ENCODE measurements at places on chromosomes 6 and 20.
A peak's percentile ranks its signal among the peaks of the same experiment; 100 is the strongest.

- DNase-seq: no peak
Measured at GRCh38 chr6:16559071-16559470, 202.2 kb downstream of the ATXN1 start.

DNA sequence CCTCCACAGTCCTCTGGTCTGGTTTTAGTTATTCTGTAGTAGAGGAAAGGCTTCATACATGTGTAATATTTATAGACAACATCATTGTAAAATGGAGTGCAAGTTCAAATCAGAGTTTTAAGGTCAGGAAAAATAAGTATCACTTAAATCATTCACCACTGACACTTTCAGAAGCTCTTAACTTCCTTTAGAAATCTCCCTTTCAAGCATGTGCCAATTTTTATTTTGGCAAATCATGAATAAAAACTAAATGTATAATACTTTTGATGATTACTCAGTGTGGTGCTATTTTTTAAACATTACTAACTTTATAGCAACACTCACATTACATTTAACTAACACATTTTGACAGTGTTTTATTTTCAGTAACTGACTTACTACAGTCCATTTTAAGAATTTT is 112.2 kb downstream of the OGFRL1 start:
- no peak for DNase-seq

- DNase-seq: no peak
Measured at GRCh38 chr6:41373919-41374617, 38.7 kb downstream of the NCR2 start.

DNA sequence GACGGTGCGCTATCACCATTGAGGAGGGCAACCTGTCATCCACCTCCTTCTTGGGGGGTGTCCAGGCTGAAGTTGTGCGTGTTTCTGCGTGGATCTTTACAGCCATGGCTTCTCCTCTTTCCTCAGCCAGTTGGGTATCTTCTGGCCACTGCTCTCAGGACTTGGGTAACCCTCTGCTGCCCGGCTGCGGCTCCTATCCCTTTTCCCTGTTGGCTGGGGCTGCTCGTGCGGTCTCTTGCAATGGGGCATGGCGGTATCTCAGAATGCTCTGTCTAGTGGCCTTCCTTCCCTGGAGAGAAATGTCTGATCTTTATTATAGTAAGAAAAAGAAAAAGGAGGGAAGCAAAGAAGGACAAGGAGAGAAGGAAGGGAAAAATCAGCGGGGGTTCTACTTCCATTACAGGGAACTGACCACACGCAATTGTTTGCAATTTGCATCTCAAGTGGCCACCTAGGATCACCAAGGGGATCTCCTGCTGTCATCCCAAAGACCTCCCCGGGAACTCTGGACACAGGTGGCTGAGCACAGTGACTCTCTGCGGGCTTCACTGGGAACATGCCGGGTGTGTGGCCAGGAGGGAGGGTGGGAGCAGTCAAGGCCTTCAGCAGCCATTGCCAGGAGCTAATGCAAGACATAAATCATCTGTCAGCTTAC is 60.8 kb downstream of the NPEPL1 start:
- DNase-seq: no peak

GRCh38 chr6:142380626-142381025 is 78.8 kb downstream of the ADGRG6 start:
- no peak for DNase-seq

DNA sequence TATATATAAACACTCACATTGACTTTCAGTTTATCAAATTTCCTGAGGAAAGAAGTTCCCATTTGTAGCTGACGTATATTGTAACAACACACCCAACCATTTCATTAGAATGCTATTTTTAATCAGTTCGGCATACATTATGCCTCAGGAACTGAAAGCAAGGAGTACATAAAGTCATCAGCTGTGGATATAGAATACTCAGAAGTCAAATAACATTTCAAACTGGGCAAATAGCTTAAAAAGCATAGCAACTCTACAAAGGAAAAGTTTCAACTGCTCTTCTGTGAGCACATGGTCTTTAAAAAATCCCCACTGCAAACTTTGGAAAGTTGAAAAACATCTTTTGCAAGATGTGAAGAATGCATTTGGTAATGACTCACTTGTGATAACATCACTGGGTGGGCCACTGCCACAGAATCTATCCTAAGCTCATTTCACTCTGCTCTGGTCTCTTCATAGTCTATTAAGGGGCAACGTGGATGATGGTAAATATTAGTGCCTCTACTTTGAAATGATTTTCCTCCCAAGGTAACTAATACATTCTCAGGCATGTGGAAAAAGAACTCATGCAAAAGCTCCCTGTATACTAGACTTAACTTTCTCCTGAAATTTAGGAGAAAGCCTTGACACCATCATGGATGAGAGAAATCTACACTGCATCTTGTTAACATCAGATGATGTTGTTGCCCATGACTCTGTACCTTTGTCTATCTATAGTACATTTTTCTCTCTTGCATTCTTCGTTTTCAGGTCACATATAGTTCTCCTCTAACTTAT is 49.2 kb downstream of the FYN start:
- DNase-seq: no peak

GRCh38 chr6:129133770-129134192 is 250.8 kb downstream of the LAMA2 start:
- DNase-seq: no peak

DNA sequence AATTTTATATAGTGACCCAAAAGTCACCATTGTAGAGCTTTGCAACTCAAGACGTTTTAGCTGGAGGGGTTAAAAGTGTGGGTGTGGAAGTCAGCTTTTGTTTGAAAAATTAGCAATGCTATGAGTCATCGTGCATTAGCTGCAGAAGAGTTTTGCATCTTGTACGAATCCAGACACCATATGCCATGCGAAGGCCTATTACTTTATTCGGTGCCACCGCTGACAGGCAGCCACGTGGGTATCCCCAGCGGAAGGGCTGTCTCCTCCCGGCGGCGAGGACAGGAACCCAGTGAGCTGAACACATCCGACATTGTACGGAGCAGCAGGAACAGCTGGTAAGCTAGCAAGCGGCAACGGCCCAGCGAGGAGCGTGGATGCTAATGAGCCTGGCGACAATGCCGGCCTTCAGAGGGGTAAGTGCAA is 84.4 kb downstream of the INSM1 start:
- peak; percentile 50 for DNase-seq

- DNase-seq: peak; percentile 79
Measured at GRCh38 chr6:31308050-31308844, 36.4 kb upstream of the HLA-C start.

DNA sequence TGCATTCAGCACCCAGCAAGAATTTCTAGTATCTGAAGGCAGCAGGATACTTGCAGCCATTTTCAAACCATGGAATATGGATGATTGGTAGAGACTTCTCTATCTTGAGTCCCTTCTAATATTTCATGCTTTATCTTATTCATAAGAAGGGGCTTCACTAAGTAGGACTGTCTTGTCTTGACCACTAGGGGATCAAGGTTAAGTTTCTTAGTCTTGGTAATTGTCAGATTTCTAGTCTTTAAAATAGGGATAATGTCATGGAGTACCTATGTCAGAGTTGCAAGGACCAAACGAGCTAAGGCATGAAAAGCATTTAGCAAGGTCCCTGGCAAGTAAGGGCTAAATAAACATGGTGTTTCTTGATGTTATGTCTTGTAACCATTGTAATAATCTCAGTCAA is 68.5 kb upstream of the ESR1 start:
- DNase-seq: no peak

- no peak for DNase-seq
Measured at GRCh38 chr6:75673884-75674283, 72.2 kb downstream of the SENP6 start.

DNA sequence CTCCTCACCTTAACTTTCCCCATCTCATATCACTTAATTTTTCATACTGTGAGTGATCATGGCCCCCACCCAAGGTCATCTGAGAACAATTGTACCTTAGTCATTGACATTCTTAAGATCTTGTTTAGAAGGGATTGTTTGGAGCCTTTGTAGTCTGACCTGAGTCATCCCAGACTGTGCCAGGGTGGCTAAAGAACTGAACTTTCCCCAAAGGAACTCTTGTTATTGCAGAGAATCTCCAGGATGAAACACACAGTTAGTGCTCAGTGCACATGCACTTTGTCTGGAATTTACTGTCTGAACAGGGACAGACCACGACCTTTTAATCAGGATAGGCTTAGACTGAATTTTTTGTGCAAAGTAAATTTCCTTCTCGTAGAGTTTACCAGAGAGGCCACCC is 112.6 kb upstream of the CCN2 start:
- DNase-seq: no peak

GRCh38 chr6:43510827-43511163 is 649 bp upstream of the LRRC73 start:
- no peak for DNase-seq

DNA sequence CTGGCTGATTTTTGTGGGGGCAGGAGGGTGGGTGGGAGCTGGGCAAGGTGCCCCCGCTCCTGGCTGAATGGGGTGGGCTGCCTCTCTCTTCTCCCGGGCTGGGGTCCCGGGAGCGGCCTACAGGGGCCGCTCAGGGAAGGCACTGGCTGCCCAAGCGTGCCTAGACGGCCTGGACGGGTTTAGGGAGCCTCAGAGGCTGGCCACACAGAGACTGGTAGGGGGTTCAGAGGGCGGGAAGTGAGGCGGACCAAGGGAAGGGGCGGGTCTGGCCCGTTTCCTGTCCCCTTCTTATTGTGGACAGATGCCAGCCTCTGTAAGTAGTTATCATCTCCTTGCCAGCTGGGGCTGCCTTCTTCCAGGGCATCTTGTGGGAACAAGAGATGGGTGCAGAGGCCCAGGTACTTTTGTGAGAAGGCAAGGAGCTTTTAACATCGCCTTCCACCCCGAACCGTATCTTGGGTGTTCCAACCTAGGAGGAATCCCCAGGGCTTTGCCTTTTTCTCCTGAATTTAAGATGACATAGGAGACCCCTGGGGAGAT is 437 bp downstream of the CD40 start:
- no peak for DNase-seq

GRCh38 chr6:42745083-42745639 is 742 bp downstream of the TBCC start:
- peak; percentile 14 for DNase-seq

- no peak for DNase-seq
Measured at GRCh38 chr6:45832063-45832462, 183.6 kb downstream of the CLIC5 start.

DNA sequence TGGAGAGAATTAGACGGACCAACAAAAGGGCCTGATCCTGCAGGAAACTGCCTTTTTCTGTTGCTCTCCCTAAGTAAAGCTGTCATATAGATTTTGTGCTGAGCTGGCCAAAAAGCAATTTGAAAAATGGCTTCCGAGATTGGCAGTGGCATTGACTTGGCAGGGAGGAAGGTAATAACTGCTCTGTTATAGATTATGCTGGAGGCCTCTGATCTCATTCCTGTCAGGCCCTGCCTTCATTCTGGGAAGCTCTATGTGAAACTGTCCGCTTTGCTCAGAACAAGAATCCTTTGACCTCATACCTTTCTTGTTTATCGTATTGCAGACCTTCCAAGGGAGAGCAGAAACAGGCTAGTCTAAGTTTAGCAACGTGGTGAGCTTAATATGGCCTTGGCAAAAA is 234.4 kb downstream of the PHACTR1 start:
- no peak for DNase-seq
